ENCODE measurements at places on chromosomes 13 and 19.

DNA sequence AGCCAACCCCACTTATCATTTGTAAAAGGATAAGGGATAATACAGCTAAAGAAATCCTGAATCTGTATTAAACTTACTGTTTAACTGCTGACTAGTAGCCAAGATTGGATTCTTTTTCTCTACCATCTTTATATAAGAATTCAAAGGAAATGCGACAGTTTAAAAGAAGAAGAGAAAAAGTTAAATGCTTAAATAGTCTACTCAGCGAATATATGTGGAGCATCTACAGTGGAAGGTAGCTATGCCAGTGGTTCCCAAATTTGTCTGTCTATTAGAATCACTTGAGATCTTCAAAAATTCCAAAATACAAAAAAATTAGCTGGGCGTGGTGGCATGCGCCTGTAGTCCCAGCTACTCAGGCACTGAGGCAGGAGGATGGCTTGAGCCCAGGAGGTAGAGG lies 60.8 kb upstream of the KLF5 start:
- DNase-seq: no peak

DNA sequence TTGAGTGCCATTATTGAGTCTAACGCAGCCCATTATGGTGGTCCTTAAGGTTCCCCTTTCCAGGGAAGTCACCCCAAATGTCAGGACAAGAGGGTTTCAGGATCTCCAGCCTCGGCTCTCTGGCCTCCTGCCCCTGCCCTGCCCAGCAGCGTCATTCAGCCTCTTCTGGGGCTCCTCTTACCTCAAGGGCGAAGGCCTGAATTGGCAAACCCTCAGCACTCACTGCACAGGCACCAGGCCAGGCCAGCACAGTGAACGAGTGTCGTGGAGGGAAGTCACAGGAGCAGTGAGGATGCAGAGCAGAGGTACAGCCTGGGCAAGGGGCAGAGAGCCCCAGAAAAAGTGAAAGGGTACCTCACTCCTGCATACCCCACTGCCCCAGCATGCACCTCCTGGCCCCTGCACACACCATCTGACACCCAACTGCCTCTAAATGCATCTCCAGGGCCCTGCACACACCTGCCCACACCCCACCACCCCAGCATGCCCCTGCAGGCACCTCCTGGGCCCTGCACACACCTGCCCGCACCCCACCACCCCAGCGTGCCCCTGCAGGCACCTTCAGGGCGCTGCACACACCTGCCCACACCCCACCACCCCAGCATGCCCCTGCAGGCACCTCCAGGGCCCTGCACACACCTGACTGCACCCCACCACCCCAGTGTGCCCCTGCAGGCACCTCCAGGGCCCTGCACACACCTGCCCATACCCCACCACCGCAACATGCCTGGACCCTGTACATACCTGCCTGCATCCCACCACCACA lies 19.8 kb downstream of the SLC25A42 start:
- no peak for DNase-seq

DNA sequence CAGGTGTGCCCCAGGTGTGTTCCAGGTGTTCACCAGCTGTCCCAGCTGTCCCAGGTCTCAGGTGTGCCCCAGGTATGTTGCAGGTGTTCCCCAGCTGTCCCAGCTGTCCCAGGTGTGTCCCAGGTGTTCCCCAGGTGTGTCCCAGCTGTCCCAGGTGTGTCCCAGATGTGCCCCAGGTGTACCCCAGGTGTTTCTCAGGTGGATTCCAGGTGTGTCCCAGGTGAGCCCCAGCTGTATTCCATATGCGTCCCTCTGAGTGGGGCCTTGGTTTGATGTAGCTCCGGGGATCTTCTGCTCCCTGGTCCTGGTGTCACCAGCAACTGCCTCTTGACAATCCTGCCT lies 719 bp upstream of the GRK1 start:
- DNase-seq: no peak

GRCh38 chr13:21668732-21669275 lies 2.1 kb upstream of the FGF9 start:
- DNase-seq: no peak

DNA sequence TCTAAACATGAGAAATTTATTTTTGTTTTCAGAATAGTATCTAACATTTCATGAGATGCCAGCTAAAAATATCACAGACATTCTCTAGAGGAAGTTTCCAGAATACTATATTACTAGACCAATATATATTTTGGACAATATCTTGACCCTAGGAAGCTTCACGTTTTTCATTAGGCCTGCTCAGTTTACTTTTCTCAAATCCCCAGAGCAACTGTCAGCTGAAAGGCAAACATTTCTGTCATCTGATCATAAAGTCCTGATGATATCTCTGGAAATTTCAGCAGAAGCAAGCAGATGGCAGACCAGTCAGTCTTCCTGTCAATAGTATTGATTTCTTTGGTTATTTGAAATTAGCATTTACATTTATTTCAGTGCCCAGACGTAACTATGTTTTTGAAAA lies 4.0 kb downstream of the POSTN start:
- DNase-seq: no peak

- no peak for DNase-seq
Measured at GRCh38 chr13:20719783-20720182, 16.3 kb downstream of the IL17D start.

- DNase-seq: no peak
Measured at GRCh38 chr13:47327861-47328260, 431.0 kb upstream of the HTR2A start.

DNA sequence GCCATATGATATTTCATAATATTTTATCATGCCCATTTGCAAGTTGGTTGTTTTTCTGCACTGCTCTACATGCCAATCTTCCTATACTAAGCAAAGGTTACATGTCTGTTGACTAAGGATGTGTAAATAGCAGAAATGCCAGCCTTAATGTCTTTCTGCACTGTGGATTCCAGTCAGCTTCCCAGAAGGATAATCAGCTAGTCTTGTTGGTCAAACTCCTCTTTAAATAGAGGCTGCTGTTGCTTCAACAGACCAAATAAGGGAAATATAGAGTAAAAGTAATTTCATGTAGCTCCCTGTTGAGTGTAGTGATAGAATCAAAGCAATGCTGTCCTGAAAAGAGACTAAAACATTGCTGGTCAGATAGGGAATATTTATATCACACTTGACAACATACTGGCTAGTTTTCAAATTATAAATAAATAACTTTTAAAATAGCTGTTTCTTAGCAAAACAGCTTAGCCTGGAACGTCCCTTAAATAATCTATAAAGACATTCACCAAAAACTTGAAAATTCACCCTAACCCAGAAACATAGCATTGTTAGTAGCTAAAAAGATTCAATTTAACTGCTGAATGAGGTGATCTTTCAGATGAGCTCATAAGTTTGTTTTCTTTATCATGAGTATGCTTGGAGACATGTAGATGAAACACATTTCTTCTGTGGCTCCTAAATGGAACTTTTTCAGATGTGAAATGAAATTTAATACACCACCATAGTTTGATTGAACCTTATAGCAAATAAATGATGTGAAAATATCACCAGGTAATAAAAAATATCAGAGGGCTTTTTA lies 56.6 kb downstream of the FRY start:
- DNase-seq: no peak

DNA sequence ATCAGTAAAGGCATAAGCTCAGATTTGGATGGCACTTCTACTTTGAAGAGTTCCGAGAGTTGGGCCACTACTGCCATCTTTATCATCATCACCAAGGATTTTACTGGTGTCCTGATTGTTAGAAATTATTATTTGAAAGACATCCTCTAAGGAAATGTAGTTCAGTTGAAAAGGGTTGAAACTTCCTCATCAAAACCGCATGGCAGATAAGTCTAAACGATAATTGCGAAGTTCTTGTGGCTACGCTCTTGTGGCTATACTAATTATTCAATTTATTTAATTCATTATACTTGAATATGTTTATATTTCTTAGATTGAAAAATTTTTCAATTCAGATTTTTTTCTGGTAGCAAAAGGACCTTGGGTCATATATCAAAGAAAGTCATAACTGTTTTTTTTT lies 22.4 kb downstream of the TNFRSF19 start:
- no peak for DNase-seq

GRCh38 chr13:40475617-40476016 lies 190.8 kb downstream of the FOXO1 start:
- no peak for DNase-seq

DNA sequence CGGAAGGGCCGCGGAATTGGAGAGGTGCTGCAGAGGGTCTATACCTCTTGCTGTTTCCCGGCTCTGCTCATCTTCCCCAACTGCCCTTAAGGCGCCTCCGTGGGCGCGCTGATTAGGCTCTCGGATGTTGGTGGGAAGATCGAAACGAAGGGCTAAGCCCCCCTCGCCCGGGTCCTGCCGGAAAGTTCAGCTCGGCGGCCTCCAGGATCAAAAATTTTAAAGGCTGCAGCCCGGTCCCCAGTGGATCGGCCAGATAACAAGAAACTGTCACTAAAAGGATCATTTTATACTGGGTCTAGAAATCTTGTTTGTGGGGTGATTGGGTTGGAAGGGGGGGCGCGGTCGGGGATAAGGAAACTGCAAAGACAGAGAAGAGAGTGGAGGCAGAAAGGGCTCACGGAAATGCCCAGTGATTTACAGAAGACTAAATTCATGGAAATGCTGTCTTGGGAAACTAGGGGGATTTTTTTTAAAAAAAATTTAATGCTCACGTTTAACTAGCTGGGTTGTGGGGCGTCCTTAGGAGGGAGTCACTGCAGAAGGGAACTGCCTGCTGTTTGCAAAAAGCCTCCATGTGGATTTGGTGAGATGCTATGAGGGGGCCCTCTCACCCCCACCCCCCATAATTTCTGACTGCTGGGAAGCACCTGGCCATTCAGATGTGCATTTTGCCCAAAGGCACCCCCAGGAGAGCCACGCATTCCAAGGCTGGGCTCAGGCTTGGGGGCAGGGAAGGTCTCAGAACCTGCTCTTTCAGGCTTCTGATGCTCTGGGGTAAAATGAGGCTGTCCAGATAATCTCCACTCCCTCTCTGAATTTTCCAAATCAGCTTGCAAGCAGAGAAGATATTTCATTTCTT lies 7.7 kb downstream of the CDX2 start:
- no peak for DNase-seq

GRCh38 chr19:27858981-27859581 lies 1353.9 kb downstream of the UQCRFS1 start:
- no peak for DNase-seq

All from CD4-positive, alpha-beta T cell treated with Interferon alpha-2 for 1 hour (primary cell).